Ascending aorta (tissue), 2 donors: ENCODE measurements at places on chromosomes 1 and 21. TPM values are rescaled to one million over a fixed set of nuclear protein-coding genes. Genes with fewer than 3 reads are reported as not detected.

DNA sequence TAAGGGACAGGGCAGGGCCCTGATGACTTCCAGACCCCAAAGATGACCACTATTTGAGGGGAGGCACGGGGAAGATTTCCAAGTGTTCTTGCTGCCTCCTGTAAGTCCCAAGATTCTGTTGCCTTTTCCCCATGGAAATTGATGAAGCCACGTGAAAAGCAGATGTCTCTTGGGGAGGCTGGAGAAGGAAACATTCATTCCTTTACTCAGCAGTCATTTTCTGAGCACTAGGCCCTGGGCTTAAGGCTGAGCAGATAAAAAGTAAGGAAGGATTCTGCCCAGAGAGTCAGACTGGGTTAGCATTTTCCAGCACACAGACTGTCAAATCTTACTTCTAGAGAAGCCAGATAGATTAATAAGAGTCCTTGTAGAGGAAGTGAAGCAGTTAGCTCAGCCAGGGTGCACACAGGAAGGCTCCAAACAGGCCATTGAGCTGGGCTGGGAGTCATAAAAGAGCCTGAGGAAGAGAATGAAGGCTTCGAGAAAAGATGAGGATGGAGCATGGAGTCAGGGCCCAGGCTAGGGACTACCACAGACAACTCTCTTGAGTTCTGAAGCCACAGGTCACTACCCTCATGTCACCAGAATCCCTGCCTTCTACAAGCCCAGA, 10.1 kb downstream of the EXTL1 start:
- no peak for DNase-seq

The OPTC gene
- not detected for total RNA-seq

The TAS1R3 gene
- total RNA-seq, result 2.7 TPM

The PLA2G2F gene
- total RNA-seq, result not detected

The CLCA1 gene
- not detected for total RNA-seq

GRCh38 chr1:18085387-18086074, 22.1 kb upstream of the IGSF21 start:
- DNase-seq, result no peak

The SPRR2F gene
- not detected for total RNA-seq

- DNase-seq, result no peak
Measured at GRCh38 chr1:113993072-113993471, 13.8 kb downstream of the OLFML3 start.

The LCE1C gene
- not detected for total RNA-seq

The LCE1A gene
- not detected for total RNA-seq

- DNase-seq, result no peak
Measured at GRCh38 chr1:30028939-30029338, 694.4 kb downstream of the MATN1 start.

DNA sequence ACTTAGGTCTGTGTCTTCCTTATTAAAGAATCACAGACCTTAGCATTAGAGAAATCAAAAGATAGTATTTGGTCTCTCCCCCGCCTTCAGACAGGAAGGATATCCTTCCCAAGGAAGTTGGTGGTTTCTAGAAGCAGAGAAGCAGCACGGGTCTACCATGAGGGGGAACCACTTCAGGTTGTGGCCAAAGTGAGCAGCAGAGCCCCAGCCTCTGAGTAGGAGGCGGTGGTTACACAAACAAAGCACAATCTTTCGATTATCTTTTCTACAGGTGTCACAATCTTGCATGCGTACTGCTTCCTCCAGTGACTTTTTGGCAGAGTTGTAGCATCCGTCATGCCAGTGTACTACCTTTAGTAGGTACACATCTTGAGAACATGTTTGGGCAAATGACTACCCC, 8.8 kb downstream of the PGLYRP4 start:
- no peak for DNase-seq

- no peak for DNase-seq
Measured at GRCh38 chr1:226203655-226204054, 17.1 kb upstream of the ACBD3 start.

GRCh38 chr21:32705139-32705538, 22.7 kb downstream of the SYNJ1 start:
- DNase-seq, result no peak

The TFF2 gene
- total RNA-seq, result not detected

- no peak for DNase-seq
Measured at GRCh38 chr21:45482899-45483821, 59.1 kb downstream of the SLC19A1 start.
